Caco-2 (cell line): ENCODE measurements at places on chromosomes 4 and X. TPM values are rescaled to one million over a fixed set of nuclear protein-coding genes. Genes with fewer than 3 reads are reported as not detected.
A peak's percentile ranks its signal among the peaks of the same experiment; 100 is the strongest.

DNA sequence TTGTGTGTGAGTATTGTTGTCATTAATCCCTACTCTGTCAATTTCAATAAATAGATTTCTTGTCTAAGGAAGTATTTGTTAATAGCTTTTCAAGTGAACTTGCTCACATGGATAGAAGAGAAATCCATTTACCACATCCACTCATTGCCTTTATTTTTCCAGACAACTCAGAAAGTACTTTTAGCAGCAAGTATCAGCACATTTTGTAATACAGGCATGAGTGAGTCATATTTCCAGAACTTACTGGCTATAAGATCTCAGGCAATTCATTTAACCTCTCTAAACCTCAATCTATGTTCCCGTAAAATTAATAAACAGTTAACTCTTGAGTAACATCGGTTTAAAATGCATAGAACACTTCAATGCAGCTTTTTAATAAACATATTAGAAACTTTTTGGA, 317.9 kb upstream of the PCDH7 start:
- no peak for DNase-seq

DNA sequence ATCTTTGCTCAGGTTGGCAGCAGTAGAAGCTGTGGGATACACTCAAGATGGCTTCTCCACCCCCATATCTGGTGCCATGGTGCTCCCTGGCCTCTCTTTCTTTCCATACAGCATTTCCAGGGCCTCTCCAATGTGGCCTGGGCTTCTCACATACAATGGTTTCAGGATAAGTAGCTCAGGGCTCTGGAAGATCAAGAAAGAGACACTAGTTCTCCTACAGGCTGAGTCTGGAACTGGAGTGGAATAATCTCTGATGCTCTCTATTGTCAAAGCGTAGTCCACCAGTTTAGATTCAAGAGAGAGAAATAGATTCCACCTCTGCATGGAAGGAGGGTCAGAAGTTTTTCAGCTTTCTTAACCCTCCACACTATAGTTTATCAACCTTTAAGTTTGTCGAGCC, 138.2 kb upstream of the AADAT start:
- DNase-seq, result no peak

Gene KIAA1210
- not detected in 2 replicates for total RNA-seq

Gene GPR82
- total RNA-seq, result not detected in 2 replicates

Gene TNMD
- total RNA-seq, result not detected in 2 replicates

GRCh38 chr4:41485041-41485440, 52.9 kb upstream of the LIMCH1 start:
- DNase-seq, result no peak

DNA sequence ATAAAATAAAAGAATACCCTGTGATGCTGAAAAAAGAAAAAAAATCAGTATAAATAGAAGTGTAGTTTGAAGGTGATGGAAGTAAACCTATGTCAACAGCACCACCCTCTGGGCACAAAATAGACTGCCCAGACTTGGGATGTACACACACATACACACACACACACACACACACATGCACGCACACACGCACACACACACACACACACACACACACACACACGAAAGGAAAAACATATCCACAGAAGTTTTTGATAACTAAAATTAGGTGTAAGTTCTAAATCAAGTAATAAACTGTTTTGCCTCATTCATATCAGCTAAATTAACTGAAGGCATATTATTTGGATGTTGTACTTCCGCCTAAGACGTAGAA, 40.5 kb downstream of the ANXA5 start:
- DNase-seq, result peak; percentile 72

Gene RNF150
- total RNA-seq, result 0.14 and 0.42 TPM in 2 replicates

DNA sequence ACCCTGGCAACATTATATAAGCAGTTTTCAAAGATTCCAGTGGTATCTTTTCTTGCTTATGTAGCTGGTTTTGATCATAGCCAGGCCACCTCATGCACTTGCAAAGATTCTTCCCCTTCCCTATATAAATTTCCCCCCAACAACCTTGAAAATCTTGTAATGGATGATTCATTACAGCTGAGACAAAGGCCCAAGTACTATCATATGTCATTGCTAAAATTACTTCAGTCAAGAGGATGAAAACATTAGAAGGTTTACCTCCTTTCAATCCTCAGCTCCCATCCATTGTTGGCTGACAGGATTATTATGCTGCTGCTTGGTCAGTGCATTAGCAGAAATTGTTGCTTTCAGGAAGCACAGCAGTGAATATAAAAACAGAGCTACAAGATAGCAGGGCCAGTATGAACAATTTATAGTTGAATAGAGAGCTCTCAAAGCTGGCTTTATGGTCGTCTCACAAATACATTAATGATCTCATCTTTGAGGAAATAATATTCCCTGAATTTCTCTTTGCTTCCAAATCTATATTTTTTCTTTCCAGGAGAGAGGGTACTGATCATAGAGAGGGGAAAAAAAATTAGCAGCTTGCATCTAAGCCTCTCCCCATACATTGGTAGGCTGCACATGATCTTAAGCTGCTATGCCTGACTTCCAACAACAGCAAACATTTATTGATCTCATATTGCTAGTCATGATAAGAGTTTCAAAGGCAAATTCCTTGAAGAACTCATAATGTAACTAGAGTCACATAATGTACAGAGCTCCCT, 7.7 kb upstream of the ARHGEF38 start:
- DNase-seq, result no peak

DNA sequence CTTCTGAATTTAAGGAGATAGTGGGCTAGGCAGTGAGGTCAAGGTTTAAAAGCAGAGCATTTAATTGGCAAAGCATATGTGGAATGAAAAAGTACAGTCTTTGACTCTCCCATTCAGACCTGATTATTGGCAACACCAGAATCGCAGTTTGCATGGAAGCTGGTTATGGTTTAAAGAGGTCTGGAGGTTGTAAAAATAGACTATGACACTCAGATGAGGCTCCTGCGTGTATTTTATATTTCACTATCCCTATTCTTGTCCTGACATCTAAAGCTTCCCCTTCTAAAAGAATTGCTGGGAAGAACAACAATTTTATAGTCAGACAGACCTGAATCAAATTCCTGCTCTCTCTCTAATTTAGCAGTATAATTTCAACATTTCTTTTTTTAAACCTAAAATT, 302.9 kb downstream of the PCDH7 start:
- no peak for DNase-seq

GRCh38 chr4:23728393-23728792, 161.5 kb downstream of the PPARGC1A start:
- no peak for DNase-seq

GRCh38 chr4:82430964-82431745, 765 bp downstream of the ENOPH1 start:
- peak; percentile 49 for DNase-seq

- DNase-seq, result no peak
Measured at GRCh38 chr4:152171556-152171955, 364.3 kb downstream of the FBXW7 start.

DNA sequence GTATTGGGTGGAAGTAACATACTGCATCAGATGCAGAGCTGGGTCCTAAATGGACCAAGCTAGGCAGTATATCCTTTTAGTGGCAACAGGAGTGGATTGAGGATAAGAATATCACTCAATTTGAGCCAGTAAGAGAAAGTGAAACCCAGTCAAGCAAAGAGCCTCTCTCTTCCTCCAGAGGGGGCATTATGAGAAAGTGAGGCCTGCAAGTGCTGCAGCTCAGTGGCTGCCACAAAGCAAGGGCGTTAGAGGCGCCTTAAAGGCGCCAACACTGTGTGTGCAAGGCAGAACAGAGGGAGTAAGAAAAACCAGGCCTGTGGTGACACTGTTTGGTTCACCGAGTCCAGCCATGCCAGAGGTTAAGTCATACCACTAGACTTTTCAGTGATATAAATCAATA, 17.5 kb downstream of the STX18 start:
- no peak for DNase-seq

Gene DCAF8L2
- total RNA-seq, result not detected in 2 replicates

GRCh38 chr4:67934628-67935027, 28.7 kb downstream of the TMPRSS11A start:
- no peak for DNase-seq

Gene GNRHR
- total RNA-seq, result not detected in 2 replicates

DNA sequence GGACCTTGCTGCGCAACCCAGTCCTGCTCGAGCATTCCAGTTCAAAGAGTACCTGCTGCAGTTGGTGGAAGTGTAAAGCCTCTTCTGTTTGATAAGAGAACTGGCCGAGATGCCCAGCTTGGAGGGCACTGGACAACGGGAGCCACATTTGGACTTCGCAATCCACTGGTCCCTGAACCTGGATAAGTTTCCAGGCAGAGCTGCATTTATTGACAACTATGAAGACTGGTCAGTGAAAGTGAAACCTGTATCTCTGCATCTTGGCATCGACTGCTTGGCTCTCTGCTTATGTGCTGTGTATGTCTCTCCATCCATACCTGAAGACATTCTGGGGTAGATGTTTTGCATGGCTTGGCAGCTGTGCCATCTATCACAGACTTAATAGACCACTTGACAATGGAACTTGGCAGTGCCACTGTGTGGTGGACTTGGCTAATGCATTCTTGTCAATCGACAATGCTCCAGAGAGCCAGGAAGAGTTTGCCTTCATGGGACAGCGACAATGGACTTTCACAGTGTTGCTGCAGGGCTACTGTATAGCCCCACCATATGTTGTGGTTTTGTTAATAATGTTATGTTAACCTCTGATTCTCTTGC, 43.5 kb upstream of the ZBTB33 start:
- no peak for DNase-seq

- DNase-seq, result no peak
Measured at GRCh38 chr4:88991746-88992145, 65.2 kb downstream of the FAM13A start.

DNA sequence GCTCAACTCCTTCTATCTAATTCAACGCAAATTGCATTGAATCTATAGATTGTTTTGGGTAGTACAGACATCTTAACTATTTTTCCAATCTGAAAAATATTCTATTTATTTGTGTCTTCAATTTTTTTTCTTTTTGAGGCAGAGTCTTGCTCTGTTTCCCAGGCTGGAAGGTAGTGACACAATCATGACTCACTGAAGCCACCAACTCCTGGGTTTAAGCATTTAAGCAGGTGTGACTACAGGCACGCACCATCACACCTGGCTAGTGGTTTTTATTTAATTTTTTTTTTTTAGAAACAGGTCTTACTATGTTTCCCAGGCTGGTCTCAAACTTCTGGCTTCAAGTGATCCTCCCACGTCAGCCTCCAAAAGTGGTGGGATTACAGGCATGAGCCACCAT, 98.3 kb downstream of the GK start:
- no peak for DNase-seq

DNA sequence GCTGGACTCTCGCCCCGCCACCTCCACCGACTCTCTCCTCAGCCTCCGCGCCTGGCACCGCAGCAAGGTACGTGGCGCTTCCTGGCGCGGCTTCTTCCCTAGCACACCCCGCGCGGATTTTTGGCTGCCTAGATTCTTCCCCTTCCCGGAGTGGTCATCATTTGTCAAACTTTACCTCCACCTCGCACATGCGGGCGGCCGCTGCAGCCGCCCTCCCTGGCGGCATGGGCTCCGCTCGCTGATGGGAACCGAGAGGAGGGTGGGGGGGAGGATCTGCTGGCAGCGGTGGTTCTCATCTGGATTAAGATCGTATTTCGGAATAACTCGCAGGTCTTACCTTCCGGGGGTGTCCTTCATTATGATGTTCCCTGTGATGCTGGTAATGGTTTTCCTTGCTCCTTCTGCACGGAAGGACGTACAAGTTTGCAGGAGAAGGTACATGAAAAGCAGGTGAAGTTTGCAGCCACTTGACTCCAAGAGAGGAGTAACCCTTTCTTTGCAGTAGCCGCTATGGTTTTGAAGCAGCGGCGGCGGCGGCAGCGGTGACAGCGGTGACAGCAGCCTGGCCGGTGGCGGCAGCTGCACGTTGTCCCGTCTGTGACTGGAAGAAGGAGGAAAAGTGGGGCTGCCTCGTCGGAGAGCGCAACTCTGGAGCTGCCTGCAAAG, 2183.9 kb upstream of the TENM3 start:
- DNase-seq, result no peak

Gene VCX3B
- total RNA-seq, result not detected in 2 replicates

DNA sequence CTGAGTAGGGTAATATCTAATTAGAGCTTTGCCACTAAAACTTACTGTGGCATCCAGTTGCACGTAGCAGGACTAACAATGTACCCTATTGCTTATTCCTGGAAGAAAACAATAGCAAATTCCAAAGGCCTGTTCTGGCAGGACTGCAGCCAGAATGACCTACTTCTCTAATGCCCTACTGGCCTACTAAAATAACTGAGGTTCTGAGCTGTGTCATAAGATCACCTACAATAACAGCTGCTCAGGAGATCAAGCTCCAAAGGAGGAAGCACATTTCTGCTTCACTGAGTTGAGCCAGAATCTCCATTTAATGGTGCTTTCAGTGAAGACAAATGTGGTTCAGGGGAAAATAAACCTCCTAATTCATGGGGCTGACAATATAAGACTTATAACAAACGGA, 42.2 kb upstream of the CXCL8 start:
- no peak for DNase-seq

- peak; percentile 51 for DNase-seq
Measured at GRCh38 chrX:119516157-119516702, 48.0 kb downstream of the SLC25A5 start.

GRCh38 chr4:185192059-185192458, 11.7 kb downstream of the CFAP97 start:
- no peak for DNase-seq

GRCh38 chr4:74793757-74794381, 454 bp downstream of the BTC start:
- peak; percentile 57 for DNase-seq

DNA sequence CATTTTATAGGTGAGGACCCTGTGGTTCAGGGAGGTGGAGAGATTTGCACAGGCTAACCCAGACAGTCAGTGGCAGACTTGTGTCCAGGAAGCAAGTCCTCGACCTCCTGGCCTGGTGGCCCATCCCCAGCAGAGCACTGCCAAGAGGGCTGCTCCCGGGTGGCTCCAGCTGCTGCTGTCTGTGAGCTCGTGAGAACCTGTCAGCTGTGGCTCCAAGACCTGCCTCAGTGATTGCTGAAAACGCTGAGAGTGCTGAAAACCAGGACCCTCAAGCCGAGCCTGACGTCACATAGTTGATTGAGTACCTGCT, 74.2 kb downstream of the RTL9 start:
- DNase-seq, result no peak

DNA sequence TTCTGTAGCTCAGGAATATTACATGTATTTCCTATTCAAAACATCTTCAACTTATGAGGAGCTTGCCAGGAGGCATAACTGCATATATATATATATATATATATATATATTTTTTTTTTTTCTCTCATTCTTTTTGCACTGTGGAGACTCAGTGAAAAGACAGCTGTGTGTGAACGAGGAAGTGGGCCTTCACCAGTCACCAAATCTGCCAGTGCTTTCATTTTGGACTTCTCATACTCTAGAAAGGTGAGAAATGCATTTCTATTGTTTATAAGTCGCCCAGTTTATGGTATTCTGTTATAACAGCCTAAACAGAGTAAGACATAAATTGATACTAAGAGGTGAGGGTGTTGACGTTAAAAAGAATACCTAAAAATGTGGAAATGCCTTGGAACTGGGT, 710.6 kb downstream of the TRAM1L1 start:
- DNase-seq, result no peak

Gene TRIML2
- total RNA-seq, result 1.5 and 2.2 TPM in 2 replicates

GRCh38 chr4:59503731-59504130, 1696.4 kb upstream of the ADGRL3 start:
- DNase-seq, result no peak

- no peak for DNase-seq
Measured at GRCh38 chrX:9859711-9860555, 73.7 kb downstream of the SHROOM2 start.
